ENCODE measurements at places on chromosomes 3 and 15.

DNA sequence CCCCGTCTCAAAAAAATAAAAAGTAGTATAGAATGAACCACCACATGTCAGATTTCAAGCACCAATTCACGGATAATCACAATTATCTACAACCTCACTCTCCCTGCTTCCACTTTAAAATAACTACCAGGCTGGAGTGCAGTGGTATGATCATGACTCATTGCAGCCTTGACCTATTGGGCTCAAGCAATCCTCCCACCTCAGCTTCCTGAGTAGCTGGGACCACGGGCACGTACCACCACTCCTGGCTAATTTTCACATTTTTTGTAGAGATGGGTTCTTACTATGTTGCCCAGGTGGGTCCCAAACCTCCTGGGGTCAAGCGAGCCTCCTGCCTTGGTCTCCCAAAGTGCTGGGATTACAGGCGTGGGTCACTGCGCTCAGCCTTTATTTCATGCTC, 38.1 kb upstream of the LDHAL6B start:
- no peak for DNase-seq

GRCh38 chr3:4466741-4467521, at the start of gene SUMF1:
SUMF1 (minus strand) TSS chr3:4467269; CDS start chr3:4467245, 24 bp downstream.
- DNase-seq, result peak; percentile 63

DNA sequence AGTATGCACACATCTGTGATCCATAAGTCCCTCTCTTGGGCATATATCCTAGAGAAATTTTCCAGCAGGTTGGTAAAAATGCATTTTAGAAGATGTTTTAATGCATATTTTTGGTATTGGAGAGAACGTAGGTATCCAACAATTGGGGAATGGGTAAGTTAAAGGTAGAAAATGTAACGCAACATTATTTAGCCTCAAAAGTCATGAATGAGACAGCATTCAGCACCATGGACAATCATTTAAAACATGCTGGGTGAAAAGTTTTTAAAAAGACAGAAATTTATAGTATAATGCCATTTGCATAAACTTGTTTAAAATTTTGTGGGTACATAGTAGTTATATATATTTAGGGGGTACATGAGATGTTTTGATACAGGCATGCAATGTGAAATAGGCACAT, 43.4 kb downstream of the TRIM69 start:
- no peak for DNase-seq

DNA sequence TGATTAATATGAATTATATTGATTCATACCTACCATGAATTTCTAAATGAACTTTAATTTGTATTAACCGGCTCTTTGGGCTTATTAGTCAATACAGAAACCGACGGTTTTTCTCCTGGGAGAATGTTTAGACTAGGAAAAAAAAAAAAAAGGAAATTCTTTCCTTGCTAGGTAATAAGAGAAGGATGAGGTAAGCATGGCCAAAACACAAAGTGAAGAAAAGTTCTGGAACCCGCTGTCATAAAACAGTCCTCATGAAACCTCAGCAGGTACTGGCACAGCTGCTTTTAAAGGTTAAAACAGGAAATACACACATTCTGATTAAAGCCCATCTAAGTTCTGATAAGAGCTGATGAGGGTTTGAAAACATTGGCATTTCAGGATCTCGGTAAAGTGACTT, 30.8 kb upstream of the PSTPIP1 start:
- DNase-seq, result no peak

- DNase-seq, result no peak
These were observed 5.1 kb upstream of the MUC20 start for GRCh38 chr3:195715583-195716266.

GRCh38 chr3:154161806-154162205, 40.6 kb downstream of the ARHGEF26 start:
- no peak for DNase-seq

DNA sequence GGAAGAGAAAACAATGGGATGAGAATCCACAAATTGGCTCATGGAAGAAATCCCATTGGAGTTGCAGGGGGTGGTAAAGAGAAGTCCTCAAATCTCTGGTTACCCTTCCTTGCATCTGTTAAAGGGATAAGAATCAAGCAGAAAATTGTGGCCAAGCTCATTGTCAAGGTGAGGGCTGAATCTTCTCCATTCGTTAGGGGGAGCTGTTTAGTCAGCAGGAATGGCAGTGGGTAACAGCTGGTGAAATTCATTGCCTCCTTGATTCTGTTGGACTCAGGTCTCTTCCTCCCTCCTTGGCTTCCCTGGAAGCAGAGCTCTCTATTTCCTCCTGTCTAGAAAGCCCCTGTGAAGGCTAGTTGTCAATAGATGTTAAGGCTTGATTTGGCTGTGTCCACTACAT, 343.1 kb upstream of the SEMA6D start:
- no peak for DNase-seq

DNA sequence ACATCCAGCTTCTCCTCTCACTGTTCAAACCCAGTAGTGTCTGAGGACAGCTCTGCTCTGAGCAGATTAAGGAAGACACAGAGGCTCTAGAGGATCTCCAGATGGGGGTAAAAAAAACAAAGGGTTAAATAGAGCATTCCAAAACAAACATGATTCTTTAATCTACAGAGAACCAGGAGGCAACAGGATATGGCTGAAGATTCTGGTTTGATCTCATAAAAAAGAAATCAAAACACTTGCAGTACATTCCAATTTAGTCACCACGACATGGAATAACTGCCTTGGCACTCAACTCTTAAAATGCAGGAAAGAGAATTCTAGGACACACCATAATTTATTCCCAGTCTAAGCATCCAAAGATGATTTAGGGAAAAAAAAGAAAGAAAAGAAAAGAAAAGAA, 32.0 kb downstream of the TM4SF4 start:
- no peak for DNase-seq

GRCh38 chr15:78179906-78180305, 30.7 kb downstream of the IDH3A start:
- no peak for DNase-seq

GRCh38 chr3:149596134-149596770, 61.6 kb downstream of the WWTR1 start:
- no peak for DNase-seq

DNA sequence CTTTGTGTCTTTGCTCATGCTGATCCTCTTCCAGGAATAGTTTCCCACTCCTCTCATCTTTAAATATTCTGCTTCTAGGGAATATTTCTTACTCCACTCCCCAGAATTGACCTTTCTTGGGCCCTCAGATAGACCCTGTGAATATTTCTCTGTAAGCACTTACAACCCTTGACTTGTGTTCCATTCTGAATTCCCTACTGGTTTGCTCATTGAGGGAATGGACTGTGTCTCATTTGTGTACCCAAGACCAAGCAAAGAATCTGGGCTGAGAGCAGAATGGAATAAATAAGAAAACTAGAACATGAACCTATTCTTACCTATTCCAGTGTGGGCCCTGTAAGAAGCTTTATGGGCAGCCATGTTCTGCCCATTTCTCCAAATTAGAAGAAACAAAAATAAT, 72.7 kb upstream of the TSPAN3 start:
- DNase-seq, result no peak

- DNase-seq, result no peak
These were observed 70.5 kb upstream of the MAP4 start for GRCh38 chr3:48086705-48087104.

All from KG1 (cell line).